ENCODE measurements at places on chromosomes 2 and 18. TPM values are rescaled to one million over a fixed set of nuclear protein-coding genes. Genes with fewer than 3 reads are reported as not detected.
A peak's percentile ranks its signal among the peaks of the same experiment; 100 is the strongest.

GRCh38 chr18:44944461-44944860 lies 263.8 kb downstream of the SETBP1 start:
- no peak for DNase-seq

GRCh38 chr18:40159141-40160017 lies 1795.7 kb upstream of the PIK3C3 start:
- DNase-seq: peak; percentile 59

TUBB8B gene
- total RNA-seq: not detected

FSHR gene
- not detected for total RNA-seq

- DNase-seq: no peak
Measured at GRCh38 chr2:16161768-16162490, 221.6 kb downstream of the MYCN start.

DNA sequence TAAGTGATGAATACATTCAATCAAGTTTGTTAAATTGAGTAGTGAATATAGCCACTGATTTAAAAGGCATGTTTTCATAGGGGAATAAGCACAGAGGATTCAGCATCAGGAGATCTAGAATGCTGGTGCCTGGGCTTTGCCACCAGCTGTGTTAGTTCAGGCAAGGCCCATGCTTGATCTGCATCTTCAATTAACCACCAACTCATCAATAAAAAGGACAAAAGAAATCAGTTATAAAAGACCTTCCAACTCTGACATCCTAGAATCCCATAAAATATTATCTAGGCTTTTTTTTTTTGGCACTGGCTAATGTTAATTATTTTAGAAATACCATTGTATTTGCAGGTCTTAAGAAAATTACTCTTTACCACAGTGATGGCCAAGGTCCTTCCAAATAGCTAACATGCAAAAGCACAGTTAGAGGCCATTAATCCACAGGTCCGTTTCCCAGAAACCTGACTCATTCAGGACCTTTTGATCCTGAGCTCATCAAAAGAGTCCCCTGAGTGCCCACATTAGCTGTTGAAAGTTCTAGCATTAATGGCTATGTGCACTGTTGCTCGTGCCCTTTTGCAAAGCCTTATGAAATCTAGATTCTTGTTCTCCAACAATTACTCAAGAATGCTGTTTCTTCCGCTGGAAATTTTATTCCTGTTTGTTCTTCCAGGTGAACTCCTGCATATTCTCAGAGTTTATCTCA lies 170.0 kb downstream of the CYRIA start:
- no peak for DNase-seq
